Kidney (tissue), 22 donors: ENCODE measurements at places on chromosomes 3 and 15. TPM values are rescaled to one million over a fixed set of nuclear protein-coding genes. Genes with fewer than 3 reads are reported as not detected.

DNA sequence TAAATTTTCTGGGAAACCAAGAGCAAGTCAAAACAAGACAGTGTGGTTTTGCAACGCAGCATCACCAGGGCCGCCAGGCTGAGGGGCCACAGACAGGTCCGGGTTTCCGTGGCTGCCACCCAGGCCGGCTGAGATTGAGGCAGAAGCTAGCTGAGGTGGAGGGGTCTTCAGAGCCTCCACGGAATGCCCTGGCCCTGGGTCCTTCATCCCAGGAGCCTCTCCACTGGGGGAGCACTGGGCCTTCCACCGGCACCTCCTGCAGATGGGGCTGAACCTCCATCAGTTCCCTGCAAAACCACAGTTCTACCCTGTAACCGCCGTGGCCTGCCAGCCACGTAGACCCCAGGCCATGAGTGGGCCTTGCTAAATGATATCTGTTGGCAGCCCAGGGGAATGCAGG lies 152.7 kb downstream of the CHSY1 start:
- DNase-seq: no peak

The LARP6 gene
- total RNA-seq: 21.0 TPM

DNA sequence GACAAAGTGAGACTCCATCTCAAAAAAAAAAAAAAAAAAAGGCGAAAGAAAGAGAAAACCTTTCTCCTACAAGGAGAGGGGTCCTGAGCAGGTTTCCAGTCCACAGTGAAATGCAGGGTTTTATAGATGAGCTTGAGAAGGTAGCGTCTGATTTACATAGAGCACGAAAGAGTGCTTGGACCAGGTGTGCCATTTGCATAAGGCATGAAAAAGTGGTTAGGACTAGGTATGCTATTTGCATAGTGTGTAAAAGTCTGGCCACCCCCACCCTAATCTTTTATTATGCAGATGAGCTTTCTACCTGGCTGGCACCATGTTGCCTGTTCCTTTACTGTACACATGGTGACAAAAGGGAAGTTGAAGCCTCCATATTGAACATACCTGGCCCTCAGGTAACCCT lies 13.6 kb upstream of the RNU6-1 start:
- DNase-seq: no peak

- no peak for DNase-seq
Observed at GRCh38 chr15:48325400-48325799, 5.8 kb upstream of the DUT start.

GRCh38 chr3:177322881-177323280 lies 125.6 kb upstream of the TBL1XR1 start:
- DNase-seq: no peak

The TICRR gene
- total RNA-seq: 0.25 TPM

- no peak for DNase-seq
Observed at GRCh38 chr3:177079684-177080083, 117.6 kb downstream of the TBL1XR1 start.

DNA sequence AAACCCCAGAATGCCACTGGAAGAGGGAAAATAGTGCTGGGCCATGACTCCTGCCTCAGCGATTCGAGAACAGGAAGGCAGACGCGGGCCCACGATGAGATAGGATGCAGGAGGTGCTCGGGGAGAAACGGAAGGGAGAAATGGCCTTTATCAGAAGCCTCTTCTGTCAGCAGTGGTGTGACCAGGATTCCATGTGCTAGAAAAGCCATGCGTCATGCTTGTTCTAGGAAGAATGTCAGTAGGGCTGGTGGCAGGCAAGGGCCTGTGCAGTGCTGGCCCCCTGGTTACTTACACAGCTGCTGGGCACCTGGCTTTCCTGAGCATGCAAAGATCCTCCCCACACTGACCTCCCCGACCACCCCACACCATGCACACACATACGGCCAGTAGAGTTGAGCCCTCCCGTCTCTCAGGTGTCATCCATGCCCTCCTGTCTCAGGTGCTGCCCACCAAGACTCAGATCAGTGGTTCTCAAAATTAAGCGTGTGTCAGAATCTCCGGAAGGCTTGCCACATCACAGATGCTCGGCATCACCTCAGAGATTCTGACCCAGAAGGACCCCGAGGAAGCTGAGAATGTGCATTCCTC lies 106.7 kb downstream of the ADAMTS17 start:
- no peak for DNase-seq

DNA sequence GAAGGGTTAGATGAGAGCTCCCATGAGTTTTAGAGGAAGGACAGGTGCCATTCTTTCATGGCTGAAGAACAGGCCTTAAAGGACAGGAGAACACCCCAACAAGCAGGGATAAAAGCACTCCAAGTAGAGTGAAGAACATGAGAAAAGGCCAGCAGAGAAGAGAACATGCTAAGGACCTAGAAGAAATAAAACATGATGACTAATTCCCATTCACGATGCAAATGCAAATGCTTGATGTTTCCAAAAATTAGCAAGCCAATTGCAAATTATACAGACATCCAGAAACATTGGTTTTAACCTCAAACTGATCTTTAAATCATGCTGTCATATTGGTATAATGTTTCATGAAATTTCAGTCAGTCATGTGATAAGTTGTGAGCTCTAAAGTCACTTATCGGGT lies 241.7 kb downstream of the CNTN3 start:
- no peak for DNase-seq

GRCh38 chr15:66261056-66261455 lies 7.5 kb upstream of the MEGF11 start:
- no peak for DNase-seq

GRCh38 chr3:28867836-28868235 lies 413.0 kb upstream of the RBMS3 start:
- no peak for DNase-seq

DNA sequence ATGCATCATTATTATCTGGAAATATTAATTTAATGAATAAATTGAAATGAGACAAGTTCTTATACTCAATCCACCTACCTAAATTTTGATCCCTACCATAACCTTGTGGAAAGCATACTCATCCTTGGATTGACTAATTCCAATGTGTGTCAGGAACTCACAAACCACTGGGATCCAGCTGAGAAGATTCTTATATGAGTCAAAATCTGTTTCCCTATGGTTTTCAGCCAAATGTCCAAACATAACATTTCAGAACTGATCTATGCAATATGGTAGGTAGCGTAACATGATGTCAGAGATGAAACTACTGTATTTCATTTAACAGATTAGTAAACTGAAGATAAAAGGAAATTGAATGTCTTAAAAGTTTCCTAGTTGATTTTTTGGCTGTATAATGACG lies 250.0 kb downstream of the PLOD2 start:
- no peak for DNase-seq

GRCh38 chr3:99248913-99249312 lies 347.4 kb upstream of the DCBLD2 start:
- DNase-seq: no peak

DNA sequence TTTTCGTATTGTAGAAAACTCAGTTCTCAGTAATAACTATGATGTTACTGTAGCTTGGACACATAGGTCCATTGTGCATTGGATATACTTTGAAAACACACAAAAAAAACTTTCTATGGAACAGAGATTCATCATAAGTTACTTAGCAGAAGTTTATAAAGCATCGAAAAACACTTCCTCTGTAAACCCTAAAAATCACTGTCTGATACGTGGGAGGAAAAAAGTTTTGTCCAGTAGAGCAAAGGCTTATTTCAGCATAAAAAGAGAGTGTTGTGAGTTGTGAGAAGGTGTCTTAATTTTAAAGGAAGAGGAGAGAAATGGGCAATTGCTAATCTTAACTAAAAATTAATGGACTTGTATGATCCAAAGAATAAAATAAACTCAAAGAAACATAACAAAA lies 64.8 kb downstream of the OSTN start:
- DNase-seq: no peak

The SEMA3F gene
- total RNA-seq: 39.9 TPM

DNA sequence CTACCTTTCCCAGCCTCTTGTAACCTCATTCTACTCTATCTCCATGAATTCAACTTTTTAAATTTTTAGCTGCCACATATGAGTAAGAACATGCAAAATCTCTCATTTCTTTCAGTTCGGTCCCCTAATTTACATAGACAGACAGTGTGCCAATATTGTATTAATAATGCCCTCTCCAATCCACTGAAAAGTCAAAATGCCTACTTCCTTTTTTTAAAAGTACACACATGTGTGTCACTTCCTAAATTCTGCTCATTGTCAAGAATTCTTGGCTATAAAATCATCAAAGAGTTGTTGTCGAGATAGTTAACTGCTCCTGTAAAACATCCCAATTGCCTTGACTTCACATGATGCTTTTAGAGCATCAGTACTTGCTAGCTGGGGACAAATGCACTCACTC lies 84.2 kb upstream of the IL12A start:
- no peak for DNase-seq

The ATP8B4 gene
- total RNA-seq: 12.5 TPM

The UNC45A gene
- 62.8 TPM for total RNA-seq

- DNase-seq: no peak
Observed at GRCh38 chr15:79352206-79352605, 41.3 kb downstream of the TMED3 start.

GRCh38 chr3:126022741-126023359 lies 53.9 kb downstream of the ROPN1B start:
- DNase-seq: peak; percentile 6
